Kidney capillary endothelial cell (primary cell): ENCODE measurements at places on chromosomes 5 and 9.

- DNase-seq, result no peak
Observed at GRCh38 chr5:68295772-68296171, 80.2 kb downstream of the PIK3R1 start.

DNA sequence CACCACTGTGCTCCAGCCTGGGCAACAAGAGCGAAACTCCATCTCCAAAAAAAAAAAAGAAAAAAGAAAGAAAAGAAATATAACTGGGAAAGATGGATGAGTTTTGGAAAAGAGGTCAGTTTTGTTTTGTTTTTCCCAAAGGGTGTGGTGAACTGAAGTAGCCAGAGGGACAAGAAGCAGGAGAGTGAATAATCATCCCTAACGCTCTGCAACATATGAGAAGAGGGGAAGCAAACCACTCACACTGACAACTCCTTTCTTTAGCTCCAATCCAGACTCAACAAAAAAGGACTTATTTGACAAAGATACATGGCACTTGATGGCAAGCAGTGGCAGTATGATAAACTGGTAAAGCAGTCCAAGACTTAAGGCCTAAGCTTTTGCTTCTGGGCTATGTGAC is 176.1 kb upstream of the HMHB1 start:
- DNase-seq, result no peak

DNA sequence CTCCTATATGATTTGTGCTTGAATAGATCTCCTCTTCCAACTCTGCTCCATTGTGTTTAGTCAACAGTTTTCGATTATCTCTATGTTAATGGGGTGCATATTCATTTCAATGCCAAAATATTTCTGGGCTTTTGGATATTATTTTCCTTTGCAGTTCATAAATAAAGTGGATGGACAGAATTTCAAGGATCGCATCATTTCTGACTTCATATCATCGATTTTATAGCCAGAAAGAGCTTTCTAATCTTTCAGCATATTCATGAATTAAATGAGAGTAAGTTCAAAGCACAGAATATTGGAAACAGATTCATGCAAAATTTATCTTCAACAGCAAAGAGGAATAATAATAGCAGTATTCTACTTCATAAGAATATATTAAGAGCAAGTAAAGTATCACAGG is 60.0 kb upstream of the MINAR2 start:
- no peak for DNase-seq

DNA sequence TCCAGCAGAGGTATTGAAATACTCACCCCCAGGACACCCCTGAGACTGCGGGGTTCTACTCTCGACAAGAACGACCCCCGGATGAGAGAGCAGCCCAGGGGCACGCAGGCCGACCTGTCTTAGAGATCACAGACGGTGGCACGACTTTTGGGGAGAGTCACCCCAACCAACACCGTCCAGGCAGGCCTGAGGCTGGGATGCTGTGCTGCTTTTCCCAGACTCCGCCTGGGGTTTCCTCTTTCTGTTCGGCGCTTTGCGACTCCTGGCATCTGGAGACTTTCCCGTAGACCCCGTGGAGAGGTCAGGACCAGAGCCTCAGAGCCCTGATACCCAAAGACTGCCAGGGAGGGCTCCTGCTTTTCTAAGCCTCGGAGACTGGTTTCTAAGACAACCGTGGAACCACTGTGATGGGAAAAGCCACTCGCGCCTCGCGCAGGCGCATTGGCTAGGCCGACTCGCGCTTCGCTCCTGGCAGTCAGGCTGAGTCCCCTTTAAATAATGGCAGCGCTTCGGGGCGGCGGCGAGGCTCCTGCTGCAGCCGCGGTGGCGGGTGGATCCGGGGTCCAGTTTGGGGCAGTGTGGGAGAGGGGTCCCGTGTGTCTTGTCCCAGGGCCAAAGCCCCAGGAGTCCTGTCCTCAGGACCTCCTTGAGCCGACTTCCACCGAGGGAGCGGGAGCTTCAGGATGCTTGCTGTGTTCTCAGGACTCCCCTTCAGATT is 484.0 kb downstream of the SPATA31A7 start:
- no peak for DNase-seq

GRCh38 chr5:6733411-6734242 is 20.4 kb downstream of the TENT4A start:
- no peak for DNase-seq

DNA sequence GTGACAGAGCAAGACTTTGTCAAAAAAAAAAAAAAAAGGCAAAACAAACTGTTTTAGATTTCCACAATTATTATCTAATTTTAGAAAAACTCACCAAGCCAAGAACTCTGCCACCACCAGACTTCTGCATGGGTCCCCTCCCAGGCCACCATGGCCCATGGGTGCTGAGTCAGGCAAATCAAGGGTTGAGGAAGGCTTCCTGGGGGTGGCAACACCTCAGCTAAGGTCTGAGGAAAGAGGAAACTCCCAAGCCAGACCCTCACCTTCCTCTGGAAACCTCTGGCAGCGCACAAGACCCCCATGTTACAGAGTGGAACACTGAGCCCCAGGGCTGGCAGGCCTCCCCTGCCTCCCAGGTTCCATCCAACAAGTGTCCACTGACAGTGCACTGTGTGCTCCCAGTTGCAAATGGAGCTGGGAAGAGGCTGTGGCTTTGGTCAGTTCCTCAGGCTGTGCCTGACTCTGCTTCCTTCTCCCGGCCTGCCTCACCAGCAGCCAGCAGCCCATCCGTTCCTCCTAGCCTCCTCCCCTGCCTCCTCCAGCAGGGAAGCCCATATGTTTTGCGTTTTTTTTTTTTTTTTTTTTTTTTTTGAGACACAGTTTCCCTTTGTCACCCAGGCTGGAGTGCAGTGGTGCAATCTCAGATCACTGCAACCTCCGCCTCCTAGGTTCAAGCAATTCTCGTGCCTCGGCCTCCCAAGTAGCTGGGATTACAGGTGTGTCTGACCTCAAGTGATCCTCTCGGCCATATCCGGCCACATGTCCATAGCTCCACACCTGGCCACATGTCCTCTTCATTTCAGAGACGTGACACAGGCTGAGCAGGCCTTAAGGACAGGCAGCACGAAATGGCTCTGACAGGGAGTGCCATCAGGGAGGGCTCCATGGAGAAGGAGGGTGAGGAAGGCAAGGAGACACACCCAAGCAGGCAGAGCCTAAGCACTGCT is 3.5 kb upstream of the SUSD3 start:
- DNase-seq, result no peak

DNA sequence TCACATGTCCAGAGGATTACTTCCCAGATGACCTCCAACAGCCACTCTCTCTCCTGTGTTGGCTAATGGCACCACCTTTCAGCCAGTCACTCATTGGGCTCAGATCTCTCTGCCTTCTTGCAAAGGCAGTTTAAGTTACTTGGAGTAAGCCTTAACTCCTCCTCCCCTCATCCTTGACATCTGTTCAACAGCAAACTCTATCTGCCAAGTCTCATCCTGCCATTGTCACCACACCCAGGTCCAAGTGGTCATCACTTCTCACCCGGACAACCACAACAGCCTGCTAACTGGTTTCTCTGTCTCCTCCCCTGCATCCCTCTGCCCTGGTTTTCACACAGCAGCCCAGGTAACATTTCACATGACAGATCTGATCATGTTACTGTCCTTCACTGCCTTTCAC is 58.5 kb downstream of the DCP2 start:
- no peak for DNase-seq

GRCh38 chr5:77893225-77893860 is 117.2 kb upstream of the TBCA start:
- DNase-seq, result peak; percentile 96

GRCh38 chr5:170087168-170087817 is 18.4 kb upstream of the FOXI1 start:
- no peak for DNase-seq

DNA sequence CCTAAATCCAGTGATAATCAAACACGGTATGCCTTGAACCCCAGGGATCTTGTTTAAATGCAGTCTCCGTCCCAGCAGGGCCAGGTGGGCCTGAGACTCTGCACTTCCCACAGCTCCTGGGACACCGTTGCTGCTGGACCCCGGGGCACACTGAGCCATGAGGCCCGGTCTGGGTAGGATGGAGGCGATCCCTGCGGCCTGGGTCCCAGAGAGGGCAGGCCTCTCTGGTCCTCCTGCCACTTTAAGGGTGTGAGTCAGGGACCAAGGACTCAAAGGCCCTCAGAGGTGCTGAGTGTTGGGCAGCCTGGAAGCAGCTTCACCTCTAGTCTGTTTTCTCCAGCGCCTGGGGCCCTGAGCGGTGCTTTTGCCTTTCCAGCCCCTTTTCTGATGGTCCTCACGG is 34.1 kb upstream of the SLC9A3 start:
- DNase-seq, result no peak

- no peak for DNase-seq
Observed at GRCh38 chr5:92969191-92969780, 611.7 kb downstream of the NR2F1-AS1 start.

DNA sequence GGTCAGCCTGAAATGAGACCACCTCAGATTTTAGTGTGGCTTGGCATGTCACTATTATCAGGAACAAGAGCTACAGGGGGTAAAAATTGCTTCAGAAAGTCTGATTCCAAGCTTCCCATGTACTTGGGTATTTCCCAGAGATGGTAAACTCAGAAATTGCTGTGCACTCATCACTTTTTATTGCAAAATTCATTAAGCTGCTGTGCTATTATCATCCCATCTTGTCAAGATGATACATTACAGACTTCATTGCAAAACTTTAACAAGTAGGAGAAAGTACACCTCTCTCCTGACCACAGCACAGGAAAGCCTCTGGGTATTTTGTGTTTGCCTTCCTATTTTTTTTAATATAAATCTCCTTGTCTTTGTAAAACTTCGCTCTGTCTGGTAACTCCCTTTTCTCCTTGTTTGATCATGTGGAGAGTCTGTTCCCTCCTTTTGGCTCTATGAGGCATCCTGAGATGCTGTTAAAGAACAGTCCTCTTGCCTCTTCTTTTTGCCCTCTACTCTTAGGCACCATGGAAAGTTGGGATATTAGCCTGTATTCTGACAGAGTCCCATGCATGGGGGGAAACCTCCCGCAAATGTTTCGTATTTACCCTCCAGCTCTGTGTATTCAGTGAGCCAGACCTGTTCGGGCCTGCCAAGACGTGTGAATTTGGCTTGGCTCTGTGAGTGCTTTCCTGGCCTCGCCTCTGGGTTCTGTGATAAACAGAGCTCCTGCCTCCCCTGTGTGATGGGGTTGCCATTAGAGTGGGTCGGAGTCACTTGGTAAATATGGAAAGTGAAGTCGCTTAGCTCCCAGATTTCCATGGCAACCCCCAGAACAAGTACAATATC is 260.7 kb downstream of the NR3C1 start:
- DNase-seq, result no peak

DNA sequence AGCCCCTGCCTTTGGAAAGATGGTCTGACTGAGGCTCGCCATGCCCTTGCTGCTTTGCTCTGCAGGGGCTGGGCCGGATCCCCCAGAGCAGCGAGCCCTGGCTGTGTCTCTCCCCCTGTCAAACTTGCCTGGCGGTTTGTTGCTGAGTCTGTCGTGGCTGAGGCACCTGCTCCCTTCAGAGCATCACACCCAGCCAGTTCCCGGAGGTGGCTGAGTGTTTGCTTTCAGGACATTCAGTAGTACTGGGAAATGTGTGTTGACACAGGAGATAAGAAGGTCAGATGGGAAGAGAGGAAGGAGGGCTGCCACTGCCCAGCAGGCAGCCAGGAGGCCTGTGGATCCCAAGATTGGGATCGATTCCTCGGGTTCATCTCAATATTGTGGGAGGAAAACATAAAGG is 62.9 kb downstream of the GADD45G start:
- DNase-seq, result no peak

DNA sequence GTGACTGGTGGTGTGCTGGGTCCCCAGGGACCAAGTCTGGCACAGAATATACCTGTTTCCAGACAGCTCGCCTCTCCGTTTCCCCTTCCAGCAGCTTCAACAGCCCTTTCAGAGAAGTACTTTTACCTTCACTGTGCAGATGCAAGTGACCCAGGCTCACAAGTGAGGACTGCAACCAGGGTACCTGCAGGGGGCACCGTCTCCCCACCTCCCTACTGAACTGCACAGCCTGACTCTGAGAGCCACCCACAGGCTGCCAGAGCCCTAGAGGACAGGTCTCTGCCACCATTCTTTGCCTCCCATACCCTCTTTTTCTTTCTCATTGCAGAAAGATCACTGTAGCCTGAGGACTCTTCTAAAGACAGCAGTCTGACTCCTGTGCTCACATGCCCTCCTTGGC is 15.4 kb downstream of the IL9 start:
- DNase-seq, result no peak

DNA sequence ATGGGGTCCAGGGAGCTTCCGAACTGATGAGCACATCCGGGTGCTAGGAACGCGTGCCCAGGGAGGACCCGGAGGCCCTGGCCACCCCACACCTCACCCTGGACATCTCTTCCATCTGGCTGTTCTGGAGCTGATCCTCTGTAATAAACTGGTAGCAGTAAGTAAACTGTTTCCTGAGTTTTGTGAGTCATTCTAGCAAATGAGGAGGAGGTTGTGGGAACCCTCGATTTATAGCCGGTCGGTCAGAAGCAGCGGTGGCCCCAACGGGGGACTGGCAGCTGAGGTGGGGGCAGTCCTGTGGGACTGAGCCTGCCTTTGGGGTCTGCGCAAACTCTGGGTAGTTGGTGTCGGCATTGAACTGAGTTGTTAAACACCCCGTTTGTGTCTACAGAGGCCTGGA is 15.4 kb upstream of the UBAC1 start:
- DNase-seq, result no peak

GRCh38 chr9:137423514-137424291 is 510 bp downstream of the NOXA1 start:
- no peak for DNase-seq

GRCh38 chr5:134374232-134374631 is 2.9 kb downstream of the UBE2B start:
- DNase-seq, result no peak

- no peak for DNase-seq
Observed at GRCh38 chr5:123429993-123430392, 6.8 kb upstream of the CEP120 start.

GRCh38 chr5:121870489-121870888 is 18.8 kb downstream of the FTMT start:
- no peak for DNase-seq
